ENCODE measurements at places on chromosomes 12 and 14. TPM values are rescaled to one million over a fixed set of nuclear protein-coding genes. Genes with fewer than 3 reads are reported as not detected.

KRT80 gene
- not detected for total RNA-seq

GRCh38 chr12:79707830-79708229 is 17.1 kb upstream of the PAWR start:
- no peak overlapping the region for H3K4me3 ChIP-seq
- no peaks in the 10 kb centered on the region for H3K4me1 ChIP-seq

APOF gene
- not detected for total RNA-seq

- no peaks in the 10 kb centered on the region for H3K4me1 ChIP-seq
- H3K27ac ChIP-seq = no peak overlapping the region
- no peak overlapping the region for H3K4me3 ChIP-seq
- H3K36me3 ChIP-seq = peaks cover under 1% of the 10 kb centered on the region
- H3K27me3 ChIP-seq = no peaks in the 10 kb centered on the region
Observed at GRCh38 chr12:16003460-16003859, 92.3 kb downstream of the DERA start.

PIWIL1 gene
- not detected for total RNA-seq

GRCh38 chr14:81681541-81681940 is 147.9 kb upstream of the SEL1L start:
- DNase-seq = no peak
- no peak overlapping the region for H3K27ac ChIP-seq
- H3K4me3 ChIP-seq = no peak overlapping the region
- no peaks in the 10 kb centered on the region for H3K4me1 ChIP-seq

DNA sequence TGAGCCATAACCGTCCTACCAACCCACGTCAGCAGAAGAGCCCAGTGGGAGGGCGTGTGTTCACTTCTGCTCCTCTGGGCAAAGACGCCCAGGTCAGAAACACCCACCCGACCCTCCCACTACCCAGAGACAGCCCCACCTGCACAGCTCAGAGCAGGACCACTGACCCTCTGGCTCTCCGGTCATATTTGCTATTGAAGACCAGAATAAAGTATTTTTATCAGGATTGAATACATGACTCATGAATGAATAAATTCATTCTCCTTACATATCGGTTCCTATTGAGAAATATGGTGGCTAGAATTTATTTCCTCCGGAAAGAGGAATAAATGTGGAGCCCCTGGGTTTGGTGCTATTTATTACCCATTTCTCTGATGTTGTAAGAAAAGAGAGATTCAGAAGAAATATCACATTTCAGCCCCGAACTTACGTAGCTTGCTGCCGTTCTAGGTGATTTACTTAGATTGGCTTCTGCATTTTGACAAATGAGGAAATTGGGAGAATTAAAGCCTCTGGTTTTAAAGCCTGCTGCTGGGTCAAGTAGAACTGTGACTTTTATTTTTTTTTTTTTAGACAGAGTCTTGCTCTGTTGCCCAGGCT is 36.4 kb upstream of the P2RX7 start:
- no peaks in the 10 kb centered on the region for H3K36me3 ChIP-seq
- DNase-seq = no peak
- peaks cover 13% of the 10 kb centered on the region for H3K4me1 ChIP-seq
- peak overlapping the region; percentile 31 for H3K4me3 ChIP-seq
- no peaks in the 10 kb centered on the region for H3K27me3 ChIP-seq
- H3K27ac ChIP-seq = no peak overlapping the region
